ENCODE measurements at places on chromosomes 7 and 10. TPM values are rescaled to one million over a fixed set of nuclear protein-coding genes. Genes with fewer than 3 reads are reported as not detected.

GRCh38 chr7:102935450-102936115 lies 22.8 kb downstream of the LRRC17 start:
- DNase-seq = no peak

PRSS37 gene
- not detected for total RNA-seq

DNA sequence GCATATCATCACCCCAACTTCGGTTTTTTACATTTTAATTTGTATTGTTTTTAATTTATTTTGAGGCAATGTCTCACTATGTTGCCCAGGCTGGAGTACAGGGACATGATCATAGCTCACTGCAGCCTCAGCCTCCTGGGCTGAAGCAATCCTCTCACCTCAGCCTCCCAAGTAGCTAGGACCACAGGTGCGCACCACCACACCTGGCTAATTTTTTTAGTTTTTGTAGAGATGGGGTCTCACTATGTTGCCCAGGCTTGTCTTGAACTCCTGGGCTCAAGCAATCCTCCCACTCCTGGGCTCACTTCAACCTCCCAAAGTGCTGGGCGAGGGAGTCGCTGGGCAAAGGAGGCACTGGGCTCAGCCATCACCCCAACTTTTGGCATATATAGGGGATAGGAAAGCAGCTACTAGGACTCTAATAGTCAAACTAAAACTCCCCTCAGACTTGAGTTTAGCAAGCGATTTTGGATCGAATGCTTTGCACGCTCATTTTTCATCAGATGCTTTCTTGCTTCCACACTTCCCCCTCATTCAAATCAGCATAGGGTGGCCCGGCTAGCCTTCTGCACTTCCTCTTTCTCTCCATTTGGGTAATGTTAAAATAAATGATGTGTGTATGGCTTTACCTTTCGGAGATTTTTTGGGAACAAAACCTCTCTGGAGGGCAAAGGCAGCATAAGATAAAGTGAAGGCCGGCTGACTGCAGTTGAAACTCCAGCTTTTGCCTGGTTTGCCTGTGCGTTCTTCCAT lies 20.8 kb upstream of the NMT2 start:
- DNase-seq = no peak

- no peak for DNase-seq
These were observed 154.2 kb downstream of the ARHGAP12 start for GRCh38 chr10:31774299-31774900.

LOXL4 gene
- total RNA-seq = not detected

DNA sequence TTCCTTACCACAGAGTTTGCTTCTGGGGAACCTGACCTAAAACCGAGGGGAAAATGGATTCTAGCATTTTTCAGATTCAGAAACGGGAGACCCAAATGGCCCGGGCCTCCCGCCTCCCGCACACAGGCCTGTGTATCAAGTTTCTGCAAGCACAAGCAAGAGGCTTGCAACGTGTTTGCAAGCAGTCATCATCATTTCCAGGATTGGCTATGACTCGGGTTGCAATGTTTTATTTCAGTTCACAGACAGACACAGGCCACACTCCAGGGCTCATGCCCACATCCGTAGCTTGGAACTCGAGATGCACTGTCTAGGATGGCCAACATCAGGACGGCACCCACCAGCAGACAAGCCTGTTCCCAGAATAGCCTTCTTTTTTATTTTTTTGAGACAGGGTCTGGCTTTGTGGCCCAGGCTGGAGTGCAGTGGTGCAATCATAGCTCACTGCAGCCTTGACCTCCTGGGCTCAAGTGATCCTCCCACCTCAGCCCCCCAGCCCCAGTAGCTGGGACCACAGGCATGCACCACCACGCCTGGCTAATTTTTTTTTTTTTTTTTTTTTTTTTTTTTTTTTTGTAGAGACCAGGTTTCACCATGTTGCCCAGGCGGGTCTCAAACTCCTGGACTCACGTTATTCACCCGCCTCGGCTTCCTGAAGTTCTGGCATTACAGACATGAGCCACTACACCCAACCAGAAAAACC lies 68.1 kb upstream of the FOXK1 start:
- DNase-seq = no peak

NKX6-2 gene
- not detected for total RNA-seq

DNA sequence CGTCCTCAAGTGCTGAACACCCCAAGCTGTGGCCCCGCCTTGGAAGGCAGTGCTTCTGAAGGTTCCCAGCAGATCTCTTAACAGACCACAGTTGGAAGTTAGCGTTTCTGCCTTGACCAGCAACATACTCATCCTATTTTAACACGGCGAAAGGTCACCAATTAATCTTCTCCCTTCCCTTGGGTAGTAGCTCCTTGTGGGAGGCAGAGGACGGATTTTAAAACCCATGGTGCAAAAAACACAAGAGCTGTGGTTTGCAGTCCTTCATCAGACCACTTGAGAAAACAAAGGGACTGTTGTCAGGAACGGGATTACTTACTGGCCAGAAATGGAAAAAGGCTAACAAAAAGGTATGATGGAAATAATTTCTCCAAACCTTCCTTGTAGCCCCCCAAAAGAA lies 87.3 kb downstream of the BEND7 start:
- no peak for DNase-seq

GPR37 gene
- 0.42 TPM for total RNA-seq

DNA sequence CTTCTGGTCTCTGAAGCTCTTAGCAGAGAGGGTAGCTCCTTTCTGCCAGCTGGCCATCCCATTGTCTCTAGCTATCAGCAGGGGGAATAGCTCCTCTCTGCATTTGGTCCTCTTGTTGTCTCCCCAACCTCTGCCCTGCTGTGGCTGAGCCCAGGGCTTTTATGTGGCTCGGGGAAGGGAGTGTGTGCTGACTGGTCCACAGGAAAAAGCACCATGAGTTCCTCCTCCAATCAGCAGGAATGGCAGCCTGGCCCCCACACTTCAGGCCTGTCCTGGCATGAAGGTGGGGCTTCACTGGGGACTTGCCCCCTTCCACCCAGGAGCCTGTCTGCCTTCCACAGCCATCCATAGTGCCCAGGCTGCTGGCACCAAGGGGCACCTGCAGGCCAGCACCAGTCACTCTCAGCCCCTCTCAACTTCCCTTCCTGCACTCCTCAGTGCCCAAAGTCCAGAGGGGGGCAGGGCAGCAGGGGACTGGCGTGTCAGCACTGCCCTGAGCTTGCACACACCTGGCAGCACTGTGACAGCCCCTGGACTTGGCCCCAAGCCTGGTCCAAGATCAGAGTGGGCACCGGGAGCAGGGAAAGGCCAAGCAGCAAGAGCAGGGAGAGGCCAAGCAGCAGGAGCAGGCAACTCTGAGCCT lies 36.2 kb downstream of the NOLC1 start:
- DNase-seq = no peak

GRCh38 chr10:80472234-80473095 lies 18.4 kb downstream of the TSPAN14 start:
- peak; percentile 74 for DNase-seq

GRCh38 chr10:96833220-96834001 lies 1.3 kb downstream of the LCOR start:
- DNase-seq = peak; percentile 71

CTBP2 gene
- total RNA-seq = 77.8 TPM

- DNase-seq = no peak
These were observed 97.1 kb downstream of the SH3PXD2A start for GRCh38 chr10:103758294-103758681.

DNA sequence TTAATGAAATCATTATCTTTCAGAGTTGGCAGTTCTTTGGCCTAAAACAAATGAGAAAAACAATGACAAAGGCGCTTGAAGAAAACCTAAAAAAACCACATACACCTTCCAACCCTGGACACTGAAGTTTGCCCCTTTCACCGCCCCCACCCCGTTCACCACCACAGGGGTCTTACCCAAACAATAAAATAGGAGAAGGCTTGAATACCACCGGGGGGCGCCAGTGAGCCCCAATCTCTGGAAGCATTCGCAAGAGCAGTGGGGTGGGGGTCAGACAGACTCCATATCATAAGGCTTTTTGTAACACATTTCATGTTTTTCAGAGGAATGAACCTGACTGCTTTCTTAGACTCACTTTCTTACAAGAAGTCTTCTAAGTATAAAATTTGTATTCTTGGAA lies 163.6 kb downstream of the PIP4K2A start:
- DNase-seq = peak; percentile 71

NCOA4 gene
- 48.0 TPM for total RNA-seq

DNA sequence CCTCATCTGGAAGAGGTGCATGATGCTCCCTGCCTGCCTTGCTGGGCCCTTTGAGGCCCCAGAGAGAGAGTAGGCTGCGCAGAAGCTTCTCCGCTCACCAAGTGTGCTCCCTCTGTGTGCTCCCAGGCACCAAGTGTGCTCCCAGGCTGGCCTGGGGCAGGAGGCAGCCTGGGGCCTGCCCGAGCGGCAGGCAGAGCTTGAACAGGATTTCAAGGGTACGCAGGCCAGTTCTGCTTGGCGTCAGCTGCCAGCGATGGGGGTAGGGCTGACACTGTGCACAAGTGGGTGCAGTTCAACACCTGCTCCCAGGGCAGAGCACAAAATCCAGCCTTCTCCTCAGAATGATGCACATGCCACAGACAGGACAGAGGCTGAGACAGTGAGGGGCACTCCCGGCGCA lies 119.7 kb downstream of the FAM53B start:
- DNase-seq = no peak

DNA sequence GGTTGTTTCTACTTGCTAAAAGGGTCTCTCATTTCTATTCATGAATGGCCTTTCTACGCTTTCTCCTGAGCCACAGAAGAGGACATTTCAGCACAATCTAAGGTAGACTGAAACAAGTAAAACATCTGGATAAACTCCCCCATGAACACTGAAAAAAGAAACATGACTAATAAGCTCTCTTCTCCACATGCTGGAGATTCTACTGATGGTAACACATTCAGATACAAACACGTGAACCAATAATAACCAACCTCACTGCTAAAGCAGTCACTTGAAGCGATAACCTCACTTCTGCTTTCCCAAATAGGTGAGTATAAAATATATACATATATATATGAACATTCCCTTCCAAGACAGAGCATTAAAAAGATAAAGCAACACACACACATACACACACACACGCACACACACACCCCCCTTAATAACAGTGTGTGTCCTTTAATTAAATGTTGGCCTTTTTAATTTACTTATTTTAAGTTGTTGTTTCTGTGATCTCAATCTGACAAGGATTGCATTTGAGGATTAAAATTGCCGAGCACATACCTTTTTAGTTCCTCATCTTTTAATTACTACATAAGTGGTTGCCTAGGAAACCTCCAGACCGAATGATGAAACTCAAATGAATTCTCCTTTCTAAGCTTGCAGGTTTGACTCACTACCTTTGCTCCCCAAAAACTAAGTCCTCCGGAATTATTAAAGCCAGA lies 292.4 kb upstream of the KLF14 start:
- no peak for DNase-seq

KAZALD1 gene
- 19.2 TPM for total RNA-seq

AKR1D1 gene
- not detected for total RNA-seq

DNA sequence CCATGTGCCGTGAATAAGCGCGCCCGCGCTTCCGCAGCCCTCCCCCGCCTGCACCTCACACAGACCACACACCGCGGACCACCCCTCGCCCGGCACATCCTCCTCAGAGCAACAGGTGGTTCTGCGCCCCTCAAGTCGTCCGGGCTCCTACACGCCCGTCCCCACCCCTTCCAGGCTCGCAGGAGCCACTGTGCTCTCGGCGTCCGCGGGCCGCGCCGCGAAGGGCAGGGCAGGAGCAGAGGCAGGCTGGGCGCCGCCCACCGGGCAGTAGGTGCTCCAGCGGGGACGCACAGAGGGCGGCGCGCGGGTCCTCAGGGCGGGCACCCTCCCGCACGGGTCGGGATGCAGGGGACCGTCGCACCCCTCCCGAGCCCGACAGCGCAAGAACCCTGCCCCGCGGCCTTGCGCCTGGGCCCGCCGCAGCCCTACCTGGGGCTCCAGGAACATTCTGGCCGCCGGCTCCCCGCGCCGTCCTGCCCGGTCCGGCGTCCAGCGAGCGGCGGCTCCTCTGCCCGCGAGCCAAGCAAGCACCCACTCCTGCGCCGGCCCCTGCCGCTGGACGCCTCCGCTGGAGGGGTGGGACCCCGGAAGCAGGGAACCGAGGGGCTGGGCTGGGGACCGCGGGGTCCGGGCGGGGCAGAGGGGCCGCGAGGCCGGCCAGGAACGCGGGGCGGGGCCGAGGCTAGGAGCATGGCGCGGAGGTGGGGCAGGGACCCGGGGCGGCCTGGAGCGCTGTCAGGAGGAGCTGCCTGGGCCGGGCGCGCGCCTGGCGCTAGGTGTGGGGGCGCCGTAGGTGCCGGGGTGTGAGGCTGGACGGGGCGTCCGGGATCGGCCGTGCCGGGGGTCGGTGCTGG lies 37.4 kb downstream of the RASGEF1A start:
- no peak for DNase-seq

DNA sequence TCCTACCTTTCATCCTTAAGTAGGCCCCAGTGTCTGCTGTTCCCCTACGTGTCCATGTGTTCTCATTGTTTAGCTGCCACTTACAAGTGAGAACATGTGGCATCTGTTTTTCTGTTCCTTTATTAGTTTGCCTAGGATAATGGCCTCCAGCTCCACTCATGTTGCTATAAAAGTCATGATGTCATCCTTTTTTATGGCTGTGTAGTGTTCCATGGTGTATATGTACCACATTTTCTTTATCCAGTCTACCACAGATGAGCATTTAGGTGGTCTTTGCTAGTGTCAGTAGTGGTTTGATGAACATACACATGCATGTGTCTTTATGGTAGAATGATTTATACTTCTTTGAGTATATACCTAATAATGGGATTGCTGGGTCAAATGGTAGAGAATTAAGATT lies 146.2 kb upstream of the SLC26A5 start:
- no peak for DNase-seq

DNA sequence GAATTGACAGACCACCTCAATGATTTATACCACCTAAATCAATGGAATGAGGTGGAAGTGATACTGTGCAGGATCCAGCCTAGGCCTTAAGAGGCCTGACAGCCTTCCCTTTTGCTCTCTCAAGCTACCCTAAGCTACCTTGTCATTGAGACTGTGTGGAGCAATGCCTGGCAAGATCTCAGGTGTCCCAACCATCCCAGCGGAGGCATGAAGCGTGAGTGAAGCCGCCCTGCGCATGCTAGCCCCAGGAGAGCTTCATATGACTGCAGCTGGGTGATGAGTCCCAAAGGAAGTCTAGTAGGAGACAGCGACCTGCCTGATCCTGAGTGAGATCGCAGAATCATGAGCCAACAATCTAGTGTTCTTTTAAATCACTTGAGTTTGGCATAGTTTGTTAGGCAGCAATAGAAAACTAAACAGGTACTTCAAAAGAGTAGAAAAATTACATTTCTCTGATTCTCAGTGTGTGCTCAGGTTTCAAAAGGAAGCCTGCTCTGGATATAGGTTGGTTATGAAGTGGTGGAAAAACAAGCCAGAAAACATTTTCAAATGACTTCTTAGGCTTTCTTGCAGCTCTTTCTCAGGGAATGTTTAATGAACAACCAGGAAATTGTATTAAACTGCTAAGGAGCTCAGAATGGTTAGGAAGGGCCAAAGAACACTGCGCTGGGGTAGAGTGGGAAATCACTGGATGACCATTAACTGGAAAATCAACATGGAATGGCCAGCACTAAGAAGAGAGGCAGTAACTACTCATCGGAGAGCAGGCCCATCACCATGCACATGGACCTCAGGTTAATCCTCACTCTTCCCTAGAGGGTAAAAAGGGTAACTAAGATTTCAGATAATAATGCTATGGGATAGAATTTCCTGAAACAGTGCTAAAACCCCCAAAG lies 535.2 kb downstream of the PHTF2 start:
- no peak for DNase-seq

HMX2 gene
- not detected for total RNA-seq

DOCK4 gene
- 21.0 TPM for total RNA-seq
